ENCODE measurements at places on chromosomes 7 and 10.

DNA sequence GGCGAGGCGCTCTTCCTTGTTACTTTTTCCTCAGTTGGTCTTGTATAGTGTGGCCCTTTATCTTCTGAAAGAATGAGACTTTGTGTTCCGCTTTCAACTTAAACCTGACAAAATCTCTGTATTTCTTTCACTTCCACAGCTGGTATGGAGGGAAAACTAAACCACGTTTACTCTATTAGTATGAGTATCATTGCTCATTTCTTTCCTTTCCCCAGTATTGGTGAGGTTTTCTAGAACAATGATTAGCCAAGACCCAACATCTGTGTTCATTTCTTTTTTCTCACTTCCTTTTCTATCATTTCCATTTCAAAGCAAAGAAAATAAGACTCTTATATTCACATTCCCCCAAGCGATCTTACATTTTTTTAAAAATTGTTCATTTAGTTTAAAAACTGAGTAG is 165.3 kb downstream of the PAXIP1 start:
- no peak for DNase-seq

DNA sequence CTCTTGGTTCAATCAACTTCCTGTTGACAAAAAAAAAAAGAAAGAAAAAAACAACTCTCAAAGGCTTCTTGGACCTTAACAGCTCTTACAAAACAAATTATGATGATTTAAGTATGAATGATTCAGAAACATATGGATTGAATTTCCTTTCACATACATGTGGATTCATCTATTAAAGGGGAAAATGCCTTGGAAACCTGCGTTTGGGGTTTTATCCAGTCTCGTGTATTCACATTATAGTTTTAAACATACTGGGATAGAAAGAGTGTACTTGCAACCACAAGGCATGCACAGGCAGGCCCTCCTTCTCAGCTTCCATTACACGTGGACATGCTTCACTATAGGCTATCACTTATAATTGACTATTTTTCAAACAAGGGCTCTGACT is 286.7 kb downstream of the INHBA start:
- no peak for DNase-seq

- no peak for DNase-seq
These were observed 316.4 kb upstream of the MBL2 start for GRCh38 chr10:53088961-53089360.

DNA sequence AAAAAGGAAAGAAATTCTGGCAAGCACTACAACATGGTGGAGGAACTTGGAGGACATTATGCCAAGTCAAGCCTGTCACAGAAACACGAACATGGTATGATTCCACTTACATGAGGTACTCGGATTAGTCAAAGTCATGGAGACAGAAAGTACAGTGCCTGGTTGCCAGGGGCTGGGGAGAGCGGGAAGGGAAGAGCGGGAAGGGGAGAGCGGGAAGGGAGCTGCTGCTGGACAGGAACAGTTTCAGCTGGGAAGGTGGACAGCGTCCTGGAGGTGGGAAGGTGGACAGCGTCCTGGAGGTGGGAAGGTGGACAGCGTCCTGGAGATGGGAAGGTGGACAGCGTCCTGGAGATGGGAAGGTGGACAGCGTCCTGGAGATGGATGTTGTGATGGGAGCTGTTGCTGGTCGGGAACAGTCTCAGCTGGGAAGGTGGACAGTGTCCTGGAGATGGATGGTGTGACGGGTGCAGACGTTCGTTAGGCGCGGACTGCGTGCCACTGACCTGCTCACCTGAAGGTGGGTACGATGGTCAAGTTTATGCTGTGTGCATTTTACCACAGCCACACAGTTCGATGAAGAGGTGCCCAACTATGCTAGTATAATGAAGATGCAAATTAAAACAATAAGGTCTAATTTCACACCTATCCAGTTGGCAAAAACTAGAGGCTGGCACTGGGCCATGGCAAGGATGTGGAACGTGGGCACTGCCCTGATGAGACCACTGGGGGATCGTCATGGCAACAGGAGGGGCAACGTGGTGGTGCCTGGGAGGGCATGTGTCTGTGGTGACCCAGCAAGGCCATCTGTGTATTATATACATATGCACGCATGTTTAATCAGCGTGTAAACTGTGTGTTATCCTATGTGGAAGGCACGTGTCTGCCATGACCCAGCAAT is 103.8 kb downstream of the NKX6-2 start:
- DNase-seq, result no peak

DNA sequence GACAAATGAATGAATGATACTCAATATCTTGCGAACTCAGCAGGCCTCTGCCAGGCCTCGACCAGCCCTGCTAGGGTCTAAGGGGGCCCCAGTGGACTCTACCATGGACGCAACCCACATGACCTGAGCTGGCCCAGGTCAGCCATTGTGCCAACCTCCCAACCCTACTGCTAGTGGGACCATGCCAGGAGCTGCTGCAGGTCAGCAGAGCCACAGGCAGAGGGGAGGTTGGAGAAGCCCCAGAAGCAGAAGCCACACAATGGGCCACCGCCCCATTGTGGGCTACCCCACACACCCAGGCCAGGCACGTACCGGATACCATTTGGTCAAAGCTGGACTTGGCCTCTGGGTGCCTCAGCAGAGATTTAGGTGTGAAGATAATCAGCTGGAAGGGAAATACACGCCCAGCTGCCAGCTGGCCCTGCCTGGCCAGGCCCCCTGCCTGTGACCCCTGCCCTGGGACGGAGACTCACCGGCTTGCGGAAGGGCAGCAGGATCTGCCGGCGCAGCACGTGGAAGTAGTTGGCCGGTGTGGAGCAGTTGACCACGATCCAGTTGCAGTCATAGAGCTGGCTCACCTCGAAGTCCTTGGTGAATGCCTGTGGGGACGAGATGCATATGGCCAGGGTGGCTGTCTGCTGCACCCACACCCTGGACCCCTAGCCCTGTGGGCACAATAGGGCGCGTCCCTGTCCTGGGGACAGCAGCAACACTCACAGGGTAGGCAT is 24.5 kb downstream of the OGDHL start:
- DNase-seq, result no peak
